ENCODE measurements at places on chromosomes 7 and 10. TPM values are rescaled to one million over a fixed set of nuclear protein-coding genes. Genes with fewer than 3 reads are reported as not detected.

- no peak for DNase-seq
Observed at GRCh38 chr7:150997075-150997511, 6.3 kb downstream of the NOS3 start.

GRCh38 chr7:247636-248035 is 42.3 kb upstream of the FOXL3 start:
- no peak for DNase-seq

DNA sequence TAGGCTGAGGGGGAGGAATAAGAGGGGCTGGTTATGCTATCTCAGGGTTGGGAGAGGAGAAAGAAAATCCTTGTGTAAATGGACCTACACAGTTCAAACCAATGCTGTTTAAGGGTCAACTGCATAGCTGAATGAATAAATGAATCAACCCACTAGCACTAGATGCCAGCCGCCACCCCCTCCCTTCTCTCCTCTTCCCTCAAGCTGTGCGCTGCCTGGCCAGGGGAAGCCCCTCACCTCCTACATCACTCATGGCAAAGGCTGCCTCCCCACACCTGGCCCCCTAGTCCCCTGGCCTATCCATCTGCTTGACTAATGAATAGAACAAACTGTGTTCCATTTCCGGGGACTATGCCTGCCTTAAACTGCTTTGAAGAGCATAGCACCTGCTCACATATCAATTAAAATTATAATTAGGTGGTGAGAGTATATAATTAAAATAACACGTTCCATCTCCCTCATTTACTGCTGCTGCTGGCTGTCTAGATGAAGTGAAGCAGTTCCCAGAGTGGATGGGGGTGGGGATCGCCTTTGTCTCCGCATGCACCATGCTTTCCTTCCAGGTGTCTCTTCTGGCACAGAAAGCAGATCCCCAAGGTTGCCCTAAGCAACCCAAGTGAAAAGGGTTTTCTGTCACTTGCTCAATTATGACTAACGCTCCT is 32.6 kb downstream of the GRID1 start:
- no peak for DNase-seq

Gene SLC13A1
- not detected for polyA plus RNA-seq

GRCh38 chr7:149714910-149715471 is 58.4 kb downstream of the ZNF467 start:
- DNase-seq = peak; percentile 9

Gene TCAF2
- polyA plus RNA-seq = 3.0 TPM

Gene CTTNBP2
- 7.1 TPM for polyA plus RNA-seq

GRCh38 chr10:34967335-34967880 is 122.7 kb downstream of the CUL2 start:
- DNase-seq = peak; percentile 38

Gene LRRC27
- 5.3 TPM for polyA plus RNA-seq

Data from IMR-90 (cell line).